Stimulated activated naive B cell treated with anti-CD40 and anti-IgM and Interleukin-4, amounts not matched to agents 10 μg/mL and 1 μg/mL and 100 μg/mL, for 72 hours (primary cell): ENCODE measurements at places on chromosomes 2 and 18.

- DNase-seq: no peak
These were observed 73.6 kb downstream of the OTX1 start for GRCh38 chr2:63124218-63124617.

- DNase-seq: no peak
These were observed 40.2 kb upstream of the LCLAT1 start for GRCh38 chr2:30406853-30407252.

- no peak for DNase-seq
These were observed 219.5 kb downstream of the CBLN2 start for GRCh38 chr18:72324677-72325076.

GRCh38 chr18:31487246-31488015 is 10.5 kb upstream of the DSG2 start:
- no peak for DNase-seq

- DNase-seq: no peak
These were observed 192.5 kb downstream of the TNS1 start for GRCh38 chr2:217810260-217810659.

DNA sequence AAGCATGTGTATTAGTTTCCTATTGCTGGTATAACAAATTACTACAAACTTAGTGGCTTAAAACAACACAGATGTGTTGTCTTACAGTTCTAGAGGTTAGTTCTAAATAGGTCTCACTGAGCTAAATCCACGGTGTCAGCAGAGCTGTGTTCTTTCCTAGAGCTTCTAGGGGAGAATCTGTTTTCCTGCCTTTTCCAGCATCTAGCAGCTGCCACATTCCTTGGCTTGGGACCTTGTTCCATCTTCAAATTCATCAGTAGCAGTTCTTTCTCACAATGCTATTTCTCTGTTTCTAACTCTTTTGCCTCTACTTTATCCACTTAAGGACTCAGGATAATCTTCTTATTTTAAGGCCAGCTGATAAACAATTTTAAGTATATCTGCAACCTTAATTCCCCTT is 32.2 kb upstream of the CREB1 start:
- no peak for DNase-seq

DNA sequence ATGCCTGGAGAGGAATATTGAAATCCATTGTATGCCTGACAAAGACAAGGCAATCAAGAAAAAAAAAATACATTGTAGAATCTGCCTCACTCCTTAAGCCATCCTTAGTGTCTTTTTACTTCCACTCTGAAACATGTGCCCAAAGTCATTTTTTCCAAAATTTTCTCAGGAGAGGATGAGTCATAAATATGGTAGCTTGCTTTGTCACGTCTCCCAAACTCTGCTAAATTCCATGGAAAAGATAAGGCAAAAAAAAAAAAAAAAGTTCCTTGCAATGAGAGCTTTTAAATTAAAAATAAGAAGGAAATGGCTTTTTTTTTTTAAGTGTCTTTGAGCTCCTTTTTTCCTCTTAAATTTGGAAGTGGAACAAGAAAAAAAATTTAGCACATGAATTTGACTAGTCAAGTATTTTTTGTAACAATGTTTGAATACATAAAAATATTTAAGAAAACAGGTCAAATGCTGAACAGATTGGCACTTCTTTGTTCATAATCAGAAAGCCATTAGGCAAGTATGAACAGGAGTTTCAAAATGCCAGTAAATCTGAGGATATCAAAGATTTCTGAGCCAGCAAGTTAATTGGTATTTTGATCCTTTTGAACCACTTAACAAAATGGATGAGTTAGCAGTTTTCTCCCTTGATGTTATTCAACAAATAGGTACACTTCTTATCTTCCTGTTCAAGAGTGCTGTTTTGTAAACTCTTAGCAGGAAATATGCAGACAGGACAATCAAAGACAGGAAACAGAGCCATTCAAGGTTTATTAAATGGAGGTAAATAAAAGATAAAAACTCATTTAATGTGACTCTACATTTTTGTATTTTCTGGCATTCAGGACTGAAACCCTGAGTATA is 247.3 kb upstream of the SP5 start:
- DNase-seq: no peak

- DNase-seq: peak; percentile 89
These were observed 68.9 kb upstream of the BOD1L2 start for GRCh38 chr18:57077786-57078552.

DNA sequence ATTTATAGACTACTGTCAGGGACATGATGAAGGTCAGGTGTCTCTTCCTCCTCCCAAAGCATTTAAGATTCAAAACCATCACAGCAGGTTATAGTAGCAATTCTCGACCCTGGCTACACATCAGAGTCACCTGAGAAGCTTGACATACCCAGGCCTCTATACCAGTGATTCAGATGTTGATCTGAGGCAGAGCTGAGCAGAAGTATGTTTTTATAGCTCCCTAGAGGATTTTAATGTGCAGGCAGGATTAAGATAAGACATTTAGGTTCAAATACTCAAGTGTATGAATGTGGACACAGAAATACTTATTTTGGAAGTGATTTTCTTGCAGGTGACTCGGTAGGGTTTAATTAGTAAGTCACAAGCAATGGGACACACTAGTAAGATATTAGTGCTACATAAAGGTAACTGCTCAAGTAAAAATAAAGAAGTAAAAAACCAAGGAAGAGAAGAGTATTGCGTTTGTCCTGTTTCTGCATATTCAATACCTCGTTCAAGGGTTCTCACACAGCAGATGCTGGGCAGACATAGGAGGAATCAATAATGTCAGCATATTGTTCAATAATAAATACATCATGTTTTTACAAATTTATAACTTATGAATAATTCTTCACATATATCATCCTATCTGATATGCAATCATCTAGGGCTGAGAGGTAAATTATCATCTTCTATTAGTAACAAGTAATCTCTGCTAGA is 7.0 kb downstream of the GCFC2 start:
- DNase-seq: no peak

DNA sequence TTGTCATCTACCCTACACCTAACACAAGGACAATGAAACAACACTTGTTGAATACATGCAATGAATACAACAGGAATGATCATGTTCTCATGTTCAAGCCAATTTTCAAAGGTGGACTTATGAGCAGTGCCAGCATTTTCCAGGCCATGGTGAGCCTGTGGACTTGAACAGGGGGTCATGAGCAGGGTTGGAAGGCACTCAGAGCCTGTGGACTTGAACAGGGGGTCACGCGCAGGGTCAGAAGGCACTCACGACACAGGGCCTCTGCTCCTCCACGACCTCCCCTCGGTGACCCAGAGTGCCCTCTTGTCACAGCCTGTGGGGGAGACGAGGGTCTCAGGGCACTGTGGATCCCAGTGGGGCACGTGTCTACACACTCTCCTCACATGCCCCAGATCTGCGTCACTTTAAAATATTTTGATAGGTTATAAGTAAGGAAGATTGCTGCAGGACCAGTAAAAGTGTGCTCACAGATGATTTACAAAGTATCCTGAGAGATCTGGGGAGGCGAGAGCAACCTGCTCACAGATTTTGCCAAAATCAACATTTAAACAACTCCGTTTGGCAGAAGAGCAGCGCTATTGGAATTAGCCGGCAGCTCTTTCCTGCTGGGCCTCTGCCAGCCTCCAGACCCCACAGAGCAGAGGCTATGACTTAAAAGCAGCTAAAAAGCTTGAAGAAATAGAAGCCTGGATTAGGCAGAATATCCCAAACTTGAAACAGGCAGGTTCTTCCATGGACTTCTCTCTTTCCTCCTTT is 121.9 kb downstream of the TMEM18 start:
- DNase-seq: no peak

- DNase-seq: no peak
These were observed 1356.1 kb upstream of the NRXN1 start for GRCh38 chr2:52387937-52388590.

DNA sequence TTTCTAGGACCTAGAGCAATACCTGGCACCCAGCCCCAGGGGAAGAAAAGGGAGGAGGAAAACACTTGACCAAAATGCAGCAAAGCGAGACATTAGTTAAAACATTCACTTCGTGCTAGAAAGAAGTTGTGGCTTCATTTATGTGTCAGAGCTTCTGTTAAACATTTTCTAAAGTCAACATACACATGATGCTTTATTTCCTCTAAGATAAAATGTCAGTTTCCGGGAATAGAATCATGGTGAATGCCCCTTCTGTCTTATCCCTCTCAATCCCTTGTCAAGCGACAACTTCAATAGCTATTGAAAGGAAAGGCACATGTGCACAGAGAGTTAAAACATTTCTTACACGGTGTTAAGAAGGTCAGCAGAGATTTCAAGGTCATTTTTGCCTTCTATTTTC is 404.6 kb upstream of the CWC22 start:
- DNase-seq: no peak

DNA sequence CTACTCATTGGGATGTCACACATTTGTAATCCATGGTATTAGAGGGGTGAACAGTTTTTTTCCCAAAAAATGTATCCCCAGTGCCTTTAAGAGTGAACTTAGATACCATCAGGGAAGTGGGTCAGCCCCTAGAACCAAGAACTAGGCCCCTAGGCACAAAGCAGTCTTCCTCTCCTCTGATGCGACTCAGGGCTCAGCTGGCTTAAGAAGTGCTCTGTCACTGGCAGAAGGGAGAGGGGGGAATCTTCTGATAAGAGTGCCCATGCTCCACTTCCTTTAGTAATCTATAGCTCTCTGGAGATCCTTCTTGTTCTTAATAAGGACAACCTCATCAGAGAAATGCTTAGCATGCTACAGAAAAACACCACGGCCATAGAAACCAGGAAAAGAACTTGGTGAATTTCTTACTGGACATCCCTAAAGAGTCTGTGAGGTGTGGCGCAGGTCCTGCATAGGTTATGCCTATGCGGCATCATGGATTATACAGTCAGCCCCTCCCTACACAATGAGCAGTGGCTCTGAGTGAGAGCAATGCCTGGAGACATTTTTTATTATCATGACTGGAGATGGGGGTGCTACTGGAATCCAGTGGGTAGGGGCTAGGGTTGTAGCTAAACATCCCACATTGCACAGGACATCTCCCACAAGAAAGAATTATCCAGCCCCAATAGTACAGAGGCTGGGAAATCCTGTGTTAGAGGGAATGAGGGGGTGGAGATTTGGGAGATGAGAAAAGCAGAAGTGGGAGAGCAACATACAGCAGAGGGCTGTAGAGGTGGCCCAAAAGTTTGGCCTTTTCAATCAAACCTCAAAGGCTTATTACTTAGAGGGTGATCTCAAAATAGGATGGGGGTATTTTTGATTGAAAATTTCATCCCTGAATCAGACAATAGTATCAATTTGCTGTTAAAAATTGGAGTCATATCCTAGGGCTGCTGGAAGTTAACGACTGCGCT is 21.7 kb upstream of the ZNF385B start:
- DNase-seq: no peak

DNA sequence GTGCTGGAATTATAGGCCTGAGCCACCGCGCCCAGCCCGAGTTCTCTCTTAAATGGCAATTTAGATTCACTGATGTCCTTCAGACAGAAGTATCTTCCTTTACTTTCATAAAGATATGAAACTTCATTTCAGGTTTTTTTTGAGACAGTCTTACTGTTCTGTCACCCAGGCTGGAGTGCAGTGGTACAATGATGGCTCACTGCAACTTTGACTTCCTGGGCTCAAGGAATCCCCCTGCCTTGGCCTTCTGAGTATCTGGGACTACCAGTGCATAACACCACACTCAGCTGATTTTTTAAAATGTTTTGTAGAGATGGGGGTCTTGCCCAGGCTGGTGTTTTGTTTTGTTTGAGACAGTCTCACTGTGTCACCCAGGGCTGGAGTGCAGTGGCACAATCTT is 13.2 kb downstream of the ITGB1BP1 start:
- peak; percentile 45 for DNase-seq

GRCh38 chr2:232102380-232102779 is 140.9 kb downstream of the DIS3L2 start:
- DNase-seq: no peak

- DNase-seq: no peak
These were observed 24.2 kb downstream of the CNRIP1 start for GRCh38 chr2:68295516-68295915.

DNA sequence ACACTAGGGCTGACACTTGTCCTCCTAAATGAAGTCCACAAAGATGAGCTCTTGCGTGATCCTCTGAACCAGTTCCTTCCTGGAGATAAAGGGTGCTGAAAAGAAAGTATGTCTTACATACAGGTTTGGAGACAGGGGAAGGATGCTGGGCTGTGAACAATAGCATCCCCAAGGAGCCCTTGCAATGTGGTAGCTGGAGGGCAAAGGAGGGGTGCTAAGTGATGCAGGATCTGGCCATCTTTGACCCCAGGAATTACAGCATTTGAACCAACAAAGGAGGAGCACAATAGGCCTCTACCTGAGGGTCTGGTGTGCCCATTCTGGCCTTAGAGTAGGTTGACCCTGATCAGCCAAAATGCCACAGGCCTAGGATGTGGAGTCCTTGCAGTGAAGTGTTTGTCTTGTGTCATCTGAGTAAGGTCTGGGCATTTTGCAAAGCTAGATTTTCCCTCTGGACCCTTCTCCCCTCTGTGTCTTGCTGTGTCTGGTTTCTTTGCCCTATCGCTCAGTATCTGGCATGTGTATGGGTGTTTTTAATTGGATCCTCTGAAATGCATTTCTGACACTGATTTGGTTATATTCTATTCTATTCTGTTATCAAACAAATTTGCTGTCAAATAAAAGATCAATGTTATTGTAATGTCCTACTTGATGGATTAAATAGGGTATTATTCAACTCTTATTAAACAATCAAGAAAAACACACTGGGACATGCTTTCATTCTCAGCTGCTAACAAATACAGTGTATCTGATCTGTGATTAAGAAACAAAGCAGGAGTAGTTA is 364.8 kb upstream of the MEIS1 start:
- no peak for DNase-seq

GRCh38 chr18:62802523-62802922 is 87.2 kb downstream of the PHLPP1 start:
- DNase-seq: no peak

- no peak for DNase-seq
These were observed 28.4 kb downstream of the E2F6 start for GRCh38 chr2:11437602-11438001.

GRCh38 chr2:229728370-229728769 is 14.0 kb upstream of the DNER start:
- DNase-seq: no peak

DNA sequence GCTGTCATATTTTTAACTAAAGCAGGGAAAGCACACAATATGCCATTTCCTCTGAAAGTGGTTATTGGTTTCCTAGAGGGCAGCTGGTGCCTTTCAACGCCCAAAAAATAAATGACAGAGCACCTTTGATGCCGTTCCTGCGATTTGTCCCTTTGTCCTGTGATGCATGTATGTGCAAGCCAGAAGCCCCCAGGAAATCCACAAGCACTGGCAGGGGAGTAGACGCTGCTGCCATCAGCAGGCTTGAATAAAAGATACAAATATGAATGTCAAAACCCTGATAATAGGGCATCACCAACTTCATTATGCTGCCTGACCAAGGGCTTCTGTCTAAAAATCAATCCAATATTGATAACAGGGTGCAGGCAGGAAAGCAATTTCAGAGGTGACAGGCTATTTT is 246.1 kb downstream of the FBXO15 start:
- no peak for DNase-seq

- DNase-seq: no peak
These were observed 27.9 kb upstream of the RNU4ATAC start for GRCh38 chr2:121502781-121503180.

GRCh38 chr2:88517759-88518201 is 65.3 kb upstream of the FOXI3 start:
- no peak for DNase-seq

- DNase-seq: no peak
These were observed 2.1 kb downstream of the KIDINS220 start for GRCh38 chr2:8835279-8835678.

GRCh38 chr18:52567360-52567759 is 227.4 kb downstream of the DCC start:
- DNase-seq: no peak

- no peak for DNase-seq
These were observed 38.2 kb downstream of the MC2R start for GRCh38 chr18:13877157-13877556.

- no peak for DNase-seq
These were observed 128.3 kb upstream of the HS6ST1 start for GRCh38 chr2:128446874-128447537.
